ENCODE measurements at places on chromosomes 1 and 21.

DNA sequence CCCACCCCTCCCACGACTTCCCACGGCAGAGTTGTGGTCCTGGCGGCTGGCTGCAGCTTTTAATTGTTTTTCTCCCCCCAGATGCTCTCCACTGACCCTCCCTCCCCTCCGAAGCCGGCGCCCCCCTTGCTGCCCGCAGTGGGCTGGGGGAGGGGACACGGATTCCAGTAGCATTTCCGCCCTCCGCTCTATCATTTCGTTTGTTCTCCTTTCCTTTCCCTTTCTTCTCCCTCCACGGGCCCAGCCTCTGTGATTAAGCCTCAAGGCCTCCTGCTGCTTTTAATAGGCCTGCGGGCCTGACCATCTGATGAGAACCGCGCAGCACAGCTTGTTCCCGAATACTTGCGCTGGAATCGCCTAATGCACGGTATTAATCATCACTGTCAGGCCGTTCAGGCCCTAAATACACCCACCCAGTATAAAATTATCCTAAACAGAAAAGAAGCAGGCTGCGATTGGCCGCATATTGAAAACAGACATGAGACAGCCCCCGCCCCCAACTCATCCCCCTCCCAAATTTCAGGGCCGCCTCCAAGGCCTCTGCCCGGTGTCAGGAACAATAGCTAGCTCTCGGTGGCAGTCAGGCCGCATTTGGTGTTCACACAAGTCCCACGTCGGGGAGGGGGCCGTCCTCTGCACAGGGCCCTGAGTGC, 102.0 kb upstream of the ARHGEF16 start:
- DNase-seq, result no peak

- no peak for DNase-seq
Measured at GRCh38 chr1:77200806-77201205, 18.4 kb downstream of the PIGK start.

DNA sequence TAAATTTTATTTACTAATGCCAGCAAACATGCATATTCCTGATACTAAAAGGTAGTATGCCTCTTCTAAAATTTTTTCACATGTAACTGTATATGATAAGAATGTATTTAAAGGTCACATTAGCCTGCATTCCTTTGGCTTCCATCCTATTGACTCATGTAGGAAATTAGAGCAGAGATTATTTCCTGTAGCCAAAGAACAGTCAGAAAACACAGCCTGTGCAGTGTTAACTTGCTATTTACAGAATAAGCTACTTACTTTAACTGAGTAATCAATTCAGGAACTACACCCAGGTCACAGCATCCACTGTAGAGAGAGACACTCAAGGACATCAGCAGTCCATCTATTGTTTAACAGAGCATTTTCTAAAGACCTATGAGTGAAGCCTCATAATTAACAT, 154.5 kb upstream of the ADGRL4 start:
- DNase-seq, result no peak

DNA sequence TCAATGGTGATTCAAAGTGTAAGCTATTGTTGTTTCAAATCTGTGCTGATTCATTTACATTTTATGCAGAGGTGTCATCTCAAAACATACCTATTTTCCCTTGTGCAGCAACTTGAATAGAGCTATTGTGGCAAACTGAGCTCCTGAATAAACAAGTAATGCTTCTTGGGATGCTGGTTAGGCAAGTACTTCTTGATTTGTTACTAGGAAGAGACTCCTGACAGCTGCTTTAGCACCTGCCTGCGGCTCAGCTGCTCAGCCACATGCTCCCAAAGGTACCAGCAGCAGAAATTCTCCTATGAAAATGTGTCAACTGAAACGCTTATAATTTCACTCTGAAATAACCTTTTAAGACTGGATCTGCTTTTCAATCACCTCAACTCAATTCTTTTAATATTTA, 352.3 kb downstream of the RYR2 start:
- DNase-seq, result no peak

- no peak for DNase-seq
Measured at GRCh38 chr21:34679051-34679450, 10.3 kb downstream of the CLIC6 start.

DNA sequence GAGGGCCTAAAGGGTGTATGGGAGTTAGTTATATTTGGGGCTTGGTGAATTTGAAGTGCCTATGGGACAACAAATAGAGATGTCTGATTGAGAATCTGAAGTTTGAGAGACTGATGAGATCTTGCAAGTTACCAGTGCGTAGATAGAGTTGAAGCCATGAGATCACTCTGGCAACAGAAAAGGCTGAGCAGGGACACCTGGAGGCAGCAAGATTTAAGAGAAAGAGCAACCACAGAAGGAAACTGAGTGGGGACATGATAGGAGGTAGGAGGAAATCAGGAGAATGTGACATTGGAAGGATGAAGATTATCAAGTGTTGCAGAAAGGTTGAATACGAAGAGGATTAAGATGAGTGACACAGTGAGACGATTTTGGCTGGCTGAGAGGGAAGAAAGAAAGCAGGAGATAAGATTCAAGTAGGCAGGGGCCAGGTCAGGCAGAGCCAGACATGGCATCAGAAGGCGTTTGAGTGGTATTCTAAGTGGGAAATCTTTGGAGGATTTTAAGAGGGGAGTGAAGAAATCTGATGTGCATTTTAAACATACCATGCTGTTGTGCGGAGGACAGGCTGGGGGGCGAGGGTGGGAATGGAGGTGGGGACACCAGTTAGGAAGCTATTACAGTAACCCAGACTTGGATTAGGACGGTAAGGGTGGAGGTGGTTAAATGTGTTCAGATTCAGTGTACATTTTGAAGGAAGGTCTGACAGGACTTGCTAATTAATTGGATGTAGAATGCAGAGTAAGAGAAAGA, 3.0 kb upstream of the MPL start:
- DNase-seq, result no peak

- DNase-seq, result no peak
Measured at GRCh38 chr1:82110366-82111254, 309.9 kb downstream of the ADGRL2 start.

GRCh38 chr1:214471458-214471857, 79.9 kb downstream of the PTPN14 start:
- DNase-seq, result no peak

- DNase-seq, result no peak
Measured at GRCh38 chr1:65668368-65668767, 124.3 kb upstream of the PDE4B start.

DNA sequence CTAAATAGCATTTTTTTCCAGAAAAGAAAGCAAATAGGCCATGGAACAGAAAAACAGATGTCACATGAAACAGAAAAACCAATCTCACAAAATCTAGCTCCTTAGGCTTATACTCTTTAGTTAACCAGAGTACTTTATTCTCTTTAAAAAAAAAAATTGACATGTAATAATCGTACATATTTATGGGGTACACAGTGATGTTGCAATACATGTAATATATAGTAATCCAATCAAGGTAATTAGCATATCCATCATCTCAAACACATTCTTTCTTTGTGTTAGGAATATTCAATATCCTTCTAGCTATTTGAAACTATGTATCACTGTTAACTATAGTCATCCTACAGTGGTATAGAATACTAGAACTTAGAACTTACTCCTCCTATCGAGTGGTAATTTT, 20.1 kb downstream of the LBR start:
- DNase-seq, result no peak

- DNase-seq, result no peak
Measured at GRCh38 chr1:156308078-156308477, 9.0 kb upstream of the VHLL start.

- DNase-seq, result no peak
Measured at GRCh38 chr1:71649608-71650007, 568.8 kb upstream of the ZRANB2 start.

DNA sequence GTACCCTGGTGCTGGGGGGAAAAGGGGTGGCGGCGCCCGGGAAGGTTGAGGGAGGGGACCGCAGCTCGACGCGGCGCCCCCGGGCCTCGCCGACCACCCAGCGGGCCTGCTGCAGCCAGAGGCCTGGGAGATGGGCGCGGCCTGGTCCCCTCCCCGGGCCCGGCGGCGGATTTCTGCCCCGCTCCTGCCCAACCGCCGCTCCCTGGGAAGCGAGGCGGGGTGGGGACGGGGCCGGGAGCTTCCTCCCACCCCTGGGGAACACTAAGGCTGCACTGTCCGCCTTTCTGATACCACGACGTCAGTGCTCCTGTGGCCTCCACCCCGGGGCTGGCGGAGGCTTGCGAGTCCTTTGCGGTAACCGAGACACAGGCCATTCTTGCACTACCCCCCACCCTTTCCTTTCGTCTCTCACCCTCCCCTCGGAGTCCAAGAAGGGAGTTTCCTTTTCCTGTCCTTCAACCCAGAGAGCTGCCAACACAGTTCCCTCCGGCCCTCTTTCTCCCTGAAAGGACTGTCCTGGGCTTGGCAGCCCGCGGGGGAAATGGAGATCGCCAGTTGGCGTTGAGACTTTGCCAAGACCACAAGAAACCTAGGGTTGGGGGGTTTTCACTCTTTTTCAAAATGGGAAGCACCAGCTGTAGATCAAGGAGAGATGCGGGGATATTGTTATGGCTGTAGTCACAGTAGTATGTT, 742 bp downstream of the SH3GLB1 start:
- no peak for DNase-seq

DNA sequence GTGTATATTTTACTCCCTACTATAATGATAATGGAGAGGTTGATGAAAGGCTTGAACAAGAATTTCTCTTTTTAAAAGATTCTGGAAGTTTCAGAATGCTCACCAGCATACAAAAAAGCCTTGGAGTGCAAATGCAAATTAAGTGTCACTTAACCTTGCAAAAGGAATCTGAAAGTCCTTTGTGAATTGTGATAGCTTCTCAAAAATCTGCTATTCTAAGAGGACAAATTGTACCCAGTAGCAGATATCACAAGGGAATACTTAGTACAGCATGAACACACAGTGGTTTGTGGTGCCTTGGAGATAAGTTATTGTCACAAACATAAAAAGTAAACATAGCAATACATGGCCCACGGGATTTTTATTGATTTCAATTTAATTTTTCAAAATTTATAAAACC, 1208.3 kb upstream of the B3GALT2 start:
- DNase-seq, result no peak

DNA sequence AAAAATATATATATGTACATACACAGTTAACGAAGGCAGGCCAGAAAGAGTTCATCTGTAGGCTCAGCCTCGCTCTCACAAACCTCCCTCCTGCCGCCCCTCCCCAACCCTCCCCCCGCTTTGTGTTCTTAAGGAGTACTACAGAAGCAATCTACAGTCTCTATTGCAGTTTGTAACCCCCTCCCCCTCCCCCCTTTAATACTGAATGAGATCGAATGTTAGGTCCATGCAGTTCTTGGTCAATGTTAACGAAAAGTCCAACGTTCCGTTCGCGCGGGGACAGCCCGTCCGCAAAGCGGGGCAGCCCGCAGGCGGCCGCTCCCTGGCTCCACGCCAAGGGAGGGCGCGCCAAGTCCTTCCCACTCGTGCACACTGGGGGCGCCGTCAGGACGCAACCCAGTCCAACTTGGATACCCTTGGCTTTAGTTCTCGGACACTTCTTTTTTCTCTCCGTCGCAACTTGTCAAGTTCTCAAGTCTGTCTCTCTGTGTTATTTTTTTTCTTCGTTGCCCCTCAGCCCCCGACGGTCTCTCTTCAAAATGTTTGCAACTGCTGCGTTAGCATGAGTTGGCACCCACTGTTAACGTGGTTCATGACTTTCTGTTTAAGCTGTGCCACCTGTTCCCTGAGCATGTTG, 2.2 kb downstream of the JUN start:
- DNase-seq, result no peak

GRCh38 chr1:93976711-93977597, 67.7 kb upstream of the GCLM start:
- no peak for DNase-seq

GRCh38 chr1:20325844-20326420, 35.3 kb downstream of the VWA5B1 start:
- no peak for DNase-seq

GRCh38 chr1:40861224-40862003, 749 bp downstream of the CITED4 start:
- DNase-seq, result no peak

- no peak for DNase-seq
Measured at GRCh38 chr1:35428360-35428759, 128.8 kb downstream of the KIAA0319L start.

DNA sequence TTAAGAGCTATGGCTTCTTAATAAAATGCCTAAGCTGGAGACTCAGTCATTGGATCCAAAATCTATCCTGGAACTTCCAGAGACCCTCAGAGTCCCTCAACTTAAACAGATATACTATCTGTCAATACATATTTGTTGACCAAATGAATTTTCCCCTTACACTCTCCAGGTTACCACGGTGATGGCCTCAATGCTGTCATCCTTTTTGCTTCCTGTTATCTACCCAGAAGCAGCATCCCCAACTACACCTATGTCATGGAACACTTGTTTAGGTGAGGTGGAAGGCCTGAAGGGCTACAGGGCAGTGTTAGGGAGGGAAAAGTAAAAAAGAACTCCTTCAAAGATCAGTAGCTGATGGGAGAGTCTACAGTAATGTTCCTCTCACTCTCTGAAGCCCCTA, 4.4 kb upstream of the C1orf56 start:
- no peak for DNase-seq

DNA sequence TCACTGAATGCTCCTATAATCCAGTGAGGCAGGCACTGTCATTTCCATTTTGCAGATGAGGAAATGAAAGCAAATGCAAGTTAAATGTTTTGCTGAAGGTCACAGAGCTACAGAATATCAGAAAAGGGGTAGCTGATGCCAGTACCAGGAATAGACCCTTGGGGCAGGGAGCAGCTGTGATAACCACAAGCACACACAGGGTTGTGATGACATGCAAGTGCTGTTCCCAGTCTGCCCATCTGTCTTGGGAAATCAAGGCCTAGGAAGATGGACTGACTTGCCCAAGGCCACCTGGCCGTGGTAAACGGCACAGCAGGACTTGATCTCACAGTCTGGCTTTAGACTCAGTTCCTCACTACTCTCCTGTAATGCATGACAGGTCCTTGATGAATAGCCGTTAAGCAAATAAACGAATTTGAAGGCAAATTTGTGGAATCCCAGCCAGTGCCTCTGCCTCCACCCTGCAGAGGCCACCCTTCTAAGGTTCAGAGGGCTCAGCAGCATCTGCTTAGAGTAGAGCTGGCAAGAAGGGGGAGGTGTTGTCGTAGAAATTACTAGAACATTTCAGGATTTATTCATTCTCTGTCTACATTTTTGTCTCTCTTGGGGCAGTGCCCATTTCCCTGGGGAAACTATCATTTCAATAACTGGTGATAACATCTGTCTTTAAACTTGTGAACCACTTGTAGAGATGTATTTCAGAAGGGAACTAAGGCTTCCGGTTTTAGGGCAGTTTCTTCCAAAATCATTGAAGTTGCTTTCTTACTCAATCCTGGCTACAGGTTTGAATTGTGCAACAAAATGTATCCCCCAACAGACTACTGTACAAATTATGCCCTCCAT, 53.2 kb upstream of the MRPS6 start:
- no peak for DNase-seq

Data from NCI-H1930 (cell line).